NCI-H1417 treated with DMSO at 0.1 percent for 48 hours (cell line): ENCODE measurements at places on chromosomes 3 and 15.

DNA sequence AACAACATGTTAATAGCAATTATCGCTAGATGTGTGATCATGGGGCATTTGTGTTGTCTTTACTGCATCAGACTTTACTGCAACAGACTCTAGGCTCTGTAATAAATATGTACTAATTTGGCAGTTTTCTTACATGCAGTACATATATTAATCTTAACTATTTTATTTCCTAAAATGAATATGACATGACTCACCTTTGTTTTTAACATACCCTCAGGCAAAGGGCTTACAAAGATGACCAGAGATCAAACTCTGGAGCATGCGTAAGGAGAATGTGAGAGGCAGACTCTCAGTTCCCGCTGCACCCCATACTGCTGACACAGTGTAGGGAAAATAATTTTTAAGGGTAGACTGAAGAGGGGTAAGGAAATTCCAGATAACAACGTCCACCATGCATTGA lies 7.2 kb upstream of the FAM174B start:
- DNase-seq = no peak

DNA sequence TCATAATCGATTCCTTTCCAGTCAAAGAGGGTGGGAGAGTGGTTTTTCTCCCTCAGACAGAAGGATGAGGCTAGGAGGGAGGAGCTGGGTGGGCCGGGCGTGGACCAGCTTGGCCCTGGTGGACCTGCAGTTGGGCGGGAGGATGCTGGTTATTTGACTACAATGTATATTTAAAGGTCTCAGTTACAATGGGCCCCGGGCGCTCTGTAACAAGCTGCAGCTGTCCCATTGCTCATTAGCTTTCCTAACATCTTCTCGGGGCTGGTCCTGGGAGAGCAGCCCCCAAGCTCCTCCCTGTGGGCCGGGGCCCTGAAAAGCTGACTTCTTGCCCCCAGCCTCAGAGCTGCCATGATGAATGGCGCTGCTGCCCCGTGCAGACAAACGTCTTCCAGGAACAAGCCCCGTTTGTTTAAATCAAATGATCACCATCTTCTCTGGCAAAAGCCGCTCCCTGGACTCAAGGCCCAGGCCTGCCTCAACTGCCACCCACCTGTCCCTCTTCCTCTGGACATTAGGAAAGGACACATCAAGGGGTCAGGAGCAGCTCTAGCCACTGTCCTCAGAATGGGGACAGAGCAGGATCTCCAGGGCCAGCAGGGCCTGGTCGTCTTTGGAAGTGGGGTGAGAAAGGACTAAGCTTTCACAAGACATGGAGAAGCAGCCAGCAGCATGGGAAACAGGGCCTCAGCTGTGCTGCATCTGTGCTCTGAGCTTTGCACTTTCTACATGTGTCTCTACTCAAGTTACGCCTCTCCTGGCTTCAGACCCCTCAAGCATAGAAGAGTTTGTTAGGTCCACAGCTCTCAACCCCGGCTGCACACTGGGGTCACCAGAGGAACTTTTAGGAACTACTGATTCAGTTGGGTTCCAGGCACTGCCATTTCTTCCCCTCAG lies 38.6 kb downstream of the MAGEF1 start:
- DNase-seq = no peak

- no peak for DNase-seq
These were observed 71.8 kb upstream of the SCN5A start for GRCh38 chr3:38721207-38721772.

GRCh38 chr3:86790884-86791549 lies 199.9 kb downstream of the VGLL3 start:
- DNase-seq = no peak
